ENCODE measurements at places on chromosomes 16 and 17.

DNA sequence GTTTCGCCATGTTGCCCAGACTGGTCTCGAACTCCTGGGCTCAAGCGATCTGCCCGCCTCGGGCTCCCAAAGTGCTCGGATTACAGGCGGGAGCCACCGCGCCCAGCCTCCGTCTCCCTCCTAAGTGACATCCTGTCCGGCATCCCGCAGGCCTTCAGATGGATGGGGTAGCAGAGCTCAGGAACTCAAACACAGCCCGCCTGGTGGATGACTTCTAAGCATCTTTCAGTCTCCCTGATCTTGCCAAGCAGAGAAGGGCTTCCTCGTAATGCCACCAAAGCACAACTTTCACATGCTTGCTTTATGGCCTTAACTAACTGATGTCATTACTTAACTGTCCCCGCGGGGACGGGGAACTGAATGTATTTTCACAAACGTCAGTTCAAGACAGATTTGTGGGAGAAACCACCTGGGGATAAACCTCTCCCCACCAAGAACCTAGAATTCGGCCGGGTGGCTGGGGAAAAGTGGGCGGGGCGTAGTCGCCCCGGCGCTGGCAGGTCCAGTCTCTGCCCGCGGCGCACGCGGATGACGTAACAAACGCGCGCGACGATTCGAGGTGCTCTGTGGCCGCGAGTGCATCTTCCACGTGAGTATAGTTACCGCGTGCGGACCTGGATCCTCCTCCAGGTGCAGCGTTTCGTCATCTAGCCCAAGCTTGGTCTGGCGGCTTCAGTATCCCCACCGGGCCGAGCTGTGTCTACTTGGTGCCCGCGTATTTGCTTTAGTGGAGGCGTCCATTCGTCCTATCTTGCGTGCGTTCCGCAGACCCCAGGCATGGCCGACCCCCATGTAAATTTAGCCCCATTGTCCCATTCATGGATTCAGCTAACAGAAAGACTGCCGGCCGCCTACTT is at the start of gene PFAS:
TSS of gene PFAS (plus strand) at position 539 of the 857 bp plus-strand sequence. CDS start 4,649 bp downstream, outside the sequence.
- DNase-seq: peak; percentile 98

DNA sequence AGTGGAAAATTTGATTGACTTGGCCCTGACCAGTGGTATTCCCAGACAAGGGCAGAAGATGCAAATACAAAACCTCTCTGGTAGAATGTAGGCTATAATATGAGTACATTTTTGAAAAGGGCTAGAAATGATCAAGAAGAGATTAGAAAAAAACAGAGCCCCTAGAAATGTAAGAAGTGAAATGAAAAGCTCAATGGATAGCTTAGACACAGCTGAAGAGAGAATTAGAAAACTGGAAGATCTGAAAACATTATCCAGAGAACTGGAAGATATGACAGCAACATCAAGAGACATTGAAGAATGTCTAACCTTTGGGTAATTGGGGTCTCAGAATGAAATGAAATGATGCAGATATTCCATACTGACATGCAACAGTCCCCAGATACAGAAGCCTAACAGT is 105.2 kb upstream of the ZNF750 start:
- DNase-seq: no peak

- no peak for DNase-seq
Measured at GRCh38 chr16:21720533-21720932, 56.8 kb downstream of the OTOA start.

- DNase-seq: no peak
Measured at GRCh38 chr17:42918902-42919521, 18.4 kb downstream of the G6PC1 start.

DNA sequence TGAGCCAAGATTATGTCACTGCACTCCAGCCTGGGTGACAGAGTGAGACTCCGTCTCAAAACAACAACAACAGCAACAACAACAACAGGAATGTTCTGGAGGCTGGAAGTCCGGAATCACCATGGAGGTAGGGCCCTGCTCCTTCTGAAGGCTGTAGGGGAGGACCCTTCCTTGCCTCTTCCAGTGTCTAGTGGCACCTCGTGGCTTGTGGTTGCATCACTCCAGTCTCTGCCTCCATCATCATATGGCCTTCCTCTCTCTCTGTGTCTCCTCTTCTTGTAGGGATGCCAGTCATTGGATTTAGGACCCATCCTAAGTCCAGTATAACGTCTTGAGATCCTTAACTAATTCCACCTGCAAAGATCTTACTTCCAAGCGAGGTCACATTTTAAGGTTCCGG is 14.0 kb downstream of the NAGPA start:
- no peak for DNase-seq

GRCh38 chr16:80014241-80014939 is 413.9 kb upstream of the MAF start:
- DNase-seq: no peak

GRCh38 chr16:14198572-14198971 is 127.5 kb downstream of the MRTFB start:
- DNase-seq: no peak

GRCh38 chr17:41456204-41456603 is 11.0 kb downstream of the KRT32 start:
- DNase-seq: no peak

DNA sequence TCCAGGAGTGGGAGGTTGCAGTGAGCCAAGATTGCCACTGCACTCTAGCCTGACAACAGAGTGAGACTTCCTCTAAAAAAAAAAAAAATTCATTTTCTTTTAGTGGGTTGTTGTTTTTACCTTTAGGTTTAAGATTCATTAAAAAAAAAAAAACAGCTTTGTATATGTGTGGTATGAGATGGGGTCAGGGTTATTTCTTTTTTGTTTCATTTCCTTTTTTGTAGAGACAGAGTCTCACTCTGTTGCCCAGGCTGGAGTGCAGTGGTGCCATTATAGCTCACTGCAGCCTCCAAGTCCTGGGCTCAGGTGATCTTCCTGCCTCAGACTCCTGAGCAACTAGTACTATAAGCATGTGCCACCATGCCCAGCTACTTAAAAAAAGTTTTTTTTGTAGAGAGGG is 47.0 kb downstream of the BCAS3 start:
- no peak for DNase-seq

DNA sequence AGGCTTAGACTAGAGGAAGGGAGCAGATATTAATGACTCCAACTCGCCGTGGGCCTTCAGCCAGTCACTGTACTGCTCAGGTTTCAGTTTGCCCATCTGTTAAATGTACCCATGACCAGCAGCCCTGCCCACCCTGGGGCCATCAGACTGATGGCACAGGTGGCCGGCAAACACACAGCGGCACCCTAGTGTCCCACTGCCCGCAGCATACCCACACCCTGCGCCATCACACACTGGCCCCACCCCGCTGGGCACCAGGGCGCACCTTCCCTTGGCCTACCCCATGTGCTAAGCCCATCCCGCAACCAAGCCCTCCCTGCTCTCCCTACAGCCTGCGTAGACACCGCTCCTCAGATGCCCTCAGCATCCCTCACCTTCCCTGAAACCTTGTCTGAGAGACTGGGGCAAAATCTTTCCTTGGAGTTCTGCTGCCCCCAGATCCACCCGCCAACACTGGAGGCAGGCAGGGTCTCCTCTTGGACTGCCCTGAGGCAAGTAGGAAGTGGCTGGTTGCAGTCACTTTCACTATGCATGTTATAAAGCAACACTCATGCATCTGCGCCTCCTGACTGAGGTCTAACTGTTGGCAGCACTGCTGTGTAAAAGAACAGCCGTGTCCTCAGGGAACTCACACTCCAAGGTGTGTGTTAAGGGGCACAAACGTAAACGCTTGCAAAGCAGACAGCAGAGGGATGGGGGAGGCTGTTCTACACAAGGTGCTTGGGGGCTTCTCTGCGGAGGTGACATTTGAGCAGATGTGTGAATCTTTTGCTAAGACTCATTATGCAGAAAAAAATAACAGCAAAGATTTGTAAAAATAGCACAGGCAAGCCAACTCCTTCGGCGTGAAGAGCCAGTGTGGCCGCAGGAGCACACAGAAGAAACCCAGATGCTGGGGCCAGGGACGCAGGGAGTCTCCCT is 6.7 kb upstream of the BCAR1 start:
- no peak for DNase-seq

Measured in stimulated activated CD4-positive, alpha-beta T cell treated with anti-CD3 and anti-CD28 coated beads, Interleukin-4, amount 100 ng/mL, for 1 hour (primary cell).